HTR-8/SVneo (cell line): ENCODE measurements at places on chromosomes 5 and 9.

DNA sequence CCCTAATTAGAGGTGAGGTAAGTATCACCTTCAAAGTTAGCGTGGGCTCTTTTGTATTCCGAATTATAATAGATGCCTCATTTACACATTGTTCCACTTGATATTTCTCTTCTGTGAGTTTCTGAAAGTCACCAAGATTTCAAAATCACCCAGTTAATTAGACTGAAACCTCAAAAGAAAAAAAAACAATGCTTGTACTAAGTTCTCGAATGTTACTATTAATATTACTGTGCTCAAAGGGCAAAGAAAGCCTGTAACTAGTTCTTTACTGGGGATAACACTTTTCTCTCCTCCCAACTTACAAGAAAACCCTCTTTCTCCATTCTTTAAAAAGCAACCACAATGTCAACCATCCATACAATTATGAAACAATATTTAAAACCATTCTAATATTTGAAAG, 98.5 kb downstream of the STRBP start:
- no peak for DNase-seq

- DNase-seq: no peak
These were observed 5.2 kb downstream of the SLC31A2 start for GRCh38 chr9:113155911-113156588.

- no peak for DNase-seq
These were observed 146.4 kb upstream of the C9orf72 start for GRCh38 chr9:27719711-27720110.

- no peak for DNase-seq
These were observed 725.2 kb downstream of the BRINP1 start for GRCh38 chr9:118644066-118644465.

- no peak for DNase-seq
These were observed 2.6 kb upstream of the RFX3 start for GRCh38 chr9:3528451-3528850.

DNA sequence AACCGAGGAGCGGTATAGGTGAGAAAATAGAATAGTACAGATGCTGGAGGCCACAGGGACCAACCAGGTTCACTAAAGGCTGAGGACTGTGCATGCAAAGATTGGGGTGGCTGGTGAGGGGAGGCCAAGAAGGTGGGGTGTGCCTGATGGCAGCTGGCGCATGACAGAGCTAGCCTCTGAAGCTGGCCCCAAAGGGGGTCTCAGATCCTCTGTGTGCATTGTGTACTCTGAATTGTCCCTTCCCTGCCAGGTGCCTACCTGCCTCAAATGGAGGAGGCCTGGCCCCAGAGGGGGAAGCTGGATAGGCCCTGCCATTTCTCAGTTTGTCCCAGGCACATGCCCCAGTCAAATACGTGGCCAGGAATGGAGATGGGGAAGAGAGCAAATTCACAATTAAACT, 63.1 kb downstream of the CRB2 start:
- DNase-seq: no peak

DNA sequence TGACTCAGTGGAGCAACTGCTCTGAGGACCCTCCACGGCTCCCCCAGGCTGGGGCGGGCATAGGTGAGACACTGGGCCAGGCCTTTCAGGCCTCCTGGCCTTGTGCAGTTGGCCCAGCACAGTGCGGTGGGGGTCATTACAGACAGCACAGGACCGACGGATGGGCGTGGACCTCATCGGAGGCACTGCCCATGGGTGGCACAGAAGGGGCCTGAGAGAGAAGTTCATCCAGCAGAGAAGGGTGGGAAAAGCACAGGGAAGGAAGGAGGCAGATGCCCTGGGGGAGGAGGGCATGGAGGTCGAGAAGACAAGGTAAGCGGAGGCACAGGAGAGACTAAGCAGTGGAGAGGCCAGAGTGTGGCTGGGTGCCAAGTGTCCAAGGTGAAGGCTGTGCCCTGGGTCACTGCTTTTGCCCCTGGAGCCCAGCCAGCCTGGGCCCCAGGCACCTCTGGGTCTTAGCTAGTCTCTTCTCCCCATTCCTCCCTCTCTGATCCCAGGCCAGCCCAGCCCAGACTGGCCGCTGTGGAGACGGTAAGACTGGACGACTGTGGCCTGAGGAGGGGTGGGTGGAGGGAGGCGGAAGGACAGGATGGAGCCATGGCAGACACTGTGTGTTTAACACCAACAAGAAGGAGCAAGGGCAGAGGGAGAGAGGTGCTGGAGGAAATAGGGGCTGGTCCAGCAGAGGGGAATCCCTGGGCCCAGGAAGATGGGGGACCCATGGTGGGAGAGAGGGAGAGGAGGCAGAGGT, 5.7 kb downstream of the IL3 start:
- DNase-seq: no peak

DNA sequence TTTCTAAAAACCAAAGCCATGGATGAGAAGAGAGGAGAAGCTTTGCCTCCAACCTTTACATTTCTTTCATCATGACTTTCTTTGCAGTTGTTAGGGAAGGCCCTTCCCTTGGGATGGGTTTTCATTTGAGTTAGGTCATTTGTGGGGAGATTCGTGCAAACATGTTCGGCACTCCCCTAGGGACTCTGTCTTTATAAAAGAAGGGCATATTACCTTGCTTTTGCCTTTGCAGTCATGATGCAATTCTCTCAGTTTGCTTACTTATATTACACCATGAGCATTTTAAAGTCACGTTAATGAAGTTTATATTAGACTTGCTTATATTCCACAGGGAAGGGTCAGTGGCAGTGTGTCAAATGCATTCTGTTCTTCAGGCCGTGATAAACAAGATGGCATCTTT, 289.3 kb upstream of the WWC1 start:
- DNase-seq: no peak

- DNase-seq: no peak
These were observed 21.7 kb upstream of the SPDL1 start for GRCh38 chr5:169561893-169562292.

GRCh38 chr9:135199489-135199888, 112.0 kb downstream of the OLFM1 start:
- DNase-seq: no peak

- DNase-seq: no peak
These were observed 59.1 kb downstream of the CHSY3 start for GRCh38 chr5:129963359-129963758.

DNA sequence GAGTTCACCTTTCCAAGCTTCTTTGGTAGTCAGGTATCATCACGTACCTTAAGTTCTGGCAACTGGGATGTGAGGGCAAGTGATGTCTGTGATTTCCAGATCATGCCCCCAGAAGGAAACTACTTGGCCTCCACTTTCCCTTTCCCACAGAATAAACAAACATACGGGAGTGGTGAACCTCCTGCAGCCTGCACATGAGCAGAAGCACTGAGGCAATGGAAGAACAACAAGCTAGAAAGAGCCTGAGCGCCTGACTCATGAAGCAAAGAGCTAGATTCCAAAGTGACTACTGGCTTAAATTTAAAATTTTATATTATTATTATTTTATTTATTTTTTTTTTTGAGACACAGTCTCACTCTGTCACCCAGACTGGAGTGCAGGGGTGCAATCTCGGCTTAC, 35.0 kb downstream of the ARL15 start:
- DNase-seq: no peak

- no peak for DNase-seq
These were observed 28.7 kb upstream of the MAST4 start for GRCh38 chr5:66567474-66567873.

DNA sequence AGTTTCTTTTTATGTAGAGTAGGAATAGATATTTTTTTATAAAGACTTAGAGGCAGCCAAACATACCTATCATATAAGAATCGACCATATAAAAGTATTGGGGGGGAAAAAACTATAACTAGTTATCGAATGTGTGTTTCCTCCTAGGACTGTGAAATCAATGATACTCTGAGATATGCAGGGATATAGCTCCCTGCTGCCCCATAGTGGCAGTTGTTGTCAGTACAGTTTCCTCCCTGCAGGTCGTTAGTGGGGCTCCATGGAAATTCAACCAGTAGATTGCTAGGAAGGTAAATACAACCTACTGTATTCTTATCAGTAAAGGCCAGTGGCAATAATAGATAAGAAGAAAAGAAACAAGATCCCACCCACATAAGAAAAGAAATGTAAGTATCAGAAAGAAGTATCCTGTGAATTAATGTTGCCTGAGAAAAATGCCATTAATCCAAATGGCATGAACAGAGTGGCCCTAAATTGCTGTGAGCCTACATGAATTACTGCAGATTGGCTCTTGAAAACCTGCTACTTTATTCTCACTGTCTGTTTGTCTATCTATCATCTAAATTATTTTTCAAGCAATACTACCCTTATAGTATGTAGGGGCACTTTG, 136.9 kb upstream of the FBN2 start:
- DNase-seq: peak; percentile 54

- DNase-seq: no peak
These were observed 74.4 kb upstream of the RUSC2 start for GRCh38 chr9:35415402-35416097.

GRCh38 chr9:105890046-105890822, 195.9 kb downstream of the TMEM38B start:
- no peak for DNase-seq

- DNase-seq: no peak
These were observed 37.5 kb downstream of the FABP6 start for GRCh38 chr5:160266752-160267345.

DNA sequence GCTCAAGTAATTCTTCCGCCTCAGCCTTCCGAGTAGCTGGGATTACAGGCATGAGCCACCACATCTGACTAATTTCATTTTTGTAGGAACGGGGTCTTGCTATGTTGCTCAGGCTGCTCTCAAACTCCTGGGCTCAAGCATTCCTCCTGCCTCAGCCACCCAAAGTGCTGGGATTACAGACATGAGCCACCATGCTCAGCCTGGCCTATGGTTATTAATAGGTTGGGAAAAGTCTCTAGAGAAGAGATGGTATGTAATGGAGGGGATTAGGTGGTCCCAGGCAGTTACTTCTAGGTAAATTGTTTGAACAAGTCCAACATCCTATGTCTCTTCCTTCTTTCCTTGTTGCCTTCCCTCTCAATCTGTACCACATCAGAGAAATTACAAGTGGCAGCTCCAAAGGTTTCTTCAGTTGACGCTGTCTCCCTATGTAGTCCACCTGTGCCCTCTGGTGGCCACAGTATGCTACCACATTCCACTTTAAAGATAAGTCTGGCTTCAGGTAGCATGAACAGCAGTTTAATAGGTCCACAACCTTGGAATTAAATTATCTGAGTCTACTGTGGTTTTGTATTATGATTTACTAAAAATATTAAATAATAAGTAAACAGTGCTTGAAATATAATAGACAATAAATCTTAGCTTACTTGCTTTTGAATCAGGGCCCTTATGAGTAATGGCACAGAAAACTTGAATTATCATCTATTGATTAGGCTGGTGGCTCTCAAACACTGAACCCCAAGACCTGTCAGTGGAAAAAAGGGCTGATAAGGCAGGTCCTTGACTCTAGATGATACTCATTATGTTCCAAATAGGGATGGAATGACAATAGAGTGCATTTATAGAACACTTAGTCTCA, 9.7 kb downstream of the TIGD6 start:
- DNase-seq: peak; percentile 78

DNA sequence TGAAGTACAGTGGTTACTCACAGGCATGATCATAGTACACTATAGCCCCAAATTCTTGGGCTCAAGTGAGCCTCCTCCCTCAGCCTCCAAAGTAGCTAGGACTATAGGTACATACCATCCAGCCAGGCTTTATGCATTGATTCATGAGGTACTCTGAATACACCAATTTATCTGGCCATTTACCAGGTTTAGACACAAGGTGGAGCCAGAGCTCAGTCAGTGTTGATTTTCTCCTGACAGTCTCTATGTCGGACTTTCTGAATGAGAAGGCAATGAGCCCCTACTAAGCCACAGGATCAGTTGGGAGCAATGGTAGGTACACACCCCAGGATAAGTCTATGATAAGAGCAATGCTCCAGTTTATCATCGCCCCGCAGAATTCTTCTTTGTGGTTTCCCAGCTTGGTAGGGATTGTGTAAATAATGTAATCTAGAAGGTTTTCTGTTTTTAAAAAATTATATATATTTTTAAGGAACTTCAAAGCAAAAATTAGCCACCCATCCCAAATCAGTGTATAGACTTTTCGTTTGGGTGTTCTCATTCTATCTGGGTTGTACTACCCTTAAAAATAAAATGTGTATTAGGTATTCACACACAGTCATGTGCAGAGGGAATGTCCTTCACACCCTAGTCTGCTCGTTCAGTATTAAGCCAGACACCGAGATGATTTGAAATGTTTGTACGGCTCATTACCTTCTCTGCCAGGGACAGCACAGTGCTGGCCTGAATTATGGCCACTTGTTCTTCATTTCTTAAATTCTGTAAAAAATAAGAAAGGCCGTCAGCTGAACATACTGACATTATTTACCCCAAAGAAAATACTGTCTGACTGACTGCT, 118.4 kb upstream of the DPYSL3 start:
- peak; percentile 43 for DNase-seq

DNA sequence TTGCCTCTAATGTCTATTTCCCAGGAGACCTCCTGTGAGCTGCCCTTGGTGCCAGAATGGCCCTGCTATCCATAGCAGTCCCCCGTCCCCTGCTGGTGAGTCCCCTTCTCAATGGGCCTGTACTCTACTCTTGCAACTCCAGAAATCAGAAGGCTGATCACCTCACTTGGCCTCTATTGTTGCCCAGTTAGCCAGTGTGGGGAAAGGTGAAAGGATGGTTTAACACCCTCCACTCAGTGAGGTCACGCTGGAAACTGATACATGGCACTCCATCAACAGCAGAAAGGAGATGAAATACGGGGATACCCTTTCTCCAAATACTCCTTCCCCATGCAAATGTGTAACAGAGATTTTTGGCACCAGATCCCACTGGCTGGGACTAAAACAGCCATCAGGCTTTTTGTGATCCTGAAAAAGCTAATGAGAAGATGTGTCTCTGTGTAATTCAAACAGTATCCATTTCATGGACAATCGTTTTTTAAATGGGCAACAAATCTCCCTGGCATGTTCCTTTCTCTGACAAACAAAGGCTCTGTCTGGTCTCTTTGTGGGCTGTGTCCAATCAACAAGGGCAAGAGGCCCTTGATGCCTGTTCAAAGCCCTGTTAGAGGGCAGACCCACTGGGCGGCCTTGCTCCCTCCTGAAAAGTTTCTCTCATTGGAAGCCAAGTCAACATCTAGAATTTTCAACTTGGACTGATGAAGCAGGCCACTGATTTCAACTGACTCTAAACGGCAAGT, 343.7 kb downstream of the SPOCK1 start:
- DNase-seq: no peak

DNA sequence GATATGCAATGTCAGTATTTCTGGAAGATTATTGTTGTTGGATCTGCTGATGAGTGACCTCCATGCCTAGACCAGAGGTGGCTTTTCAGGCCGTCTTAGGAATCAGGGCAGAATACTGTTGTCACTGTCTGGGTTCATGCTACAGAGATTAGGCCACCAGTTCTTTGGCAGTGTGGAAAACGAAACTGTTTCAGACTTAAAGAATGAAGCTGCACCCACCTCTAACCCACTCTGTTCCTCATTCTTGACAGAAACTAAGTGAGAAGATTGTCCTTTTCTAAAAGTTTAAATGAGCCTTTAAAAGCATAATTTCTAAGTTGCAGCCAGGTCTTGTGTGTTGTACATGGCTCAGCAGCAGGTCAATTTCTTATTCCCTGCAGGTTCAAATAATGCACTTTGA, 444.3 kb downstream of the ENC1 start:
- DNase-seq: no peak

DNA sequence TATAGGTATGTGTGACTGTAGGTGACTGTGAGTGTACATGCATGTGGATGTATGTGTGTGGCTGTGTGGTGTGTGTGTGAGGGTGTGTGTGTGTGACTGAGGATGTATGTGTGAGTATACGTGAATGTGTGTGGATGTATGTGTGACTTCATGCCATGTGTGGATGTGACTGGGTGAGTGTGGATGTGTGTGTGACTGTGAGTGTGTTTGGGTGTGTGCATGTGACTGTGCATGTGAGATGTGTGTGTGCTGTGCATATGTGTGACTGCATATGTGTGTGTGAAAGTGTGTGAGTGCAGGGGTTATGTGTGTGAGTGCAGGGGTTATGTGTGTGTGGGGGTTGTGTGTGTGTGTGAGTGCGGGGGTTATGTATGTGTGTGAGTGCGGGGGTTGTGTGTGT, 42.3 kb downstream of the RXRA start:
- no peak for DNase-seq
